ENCODE measurements at places on chromosomes 1 and 21.

DNA sequence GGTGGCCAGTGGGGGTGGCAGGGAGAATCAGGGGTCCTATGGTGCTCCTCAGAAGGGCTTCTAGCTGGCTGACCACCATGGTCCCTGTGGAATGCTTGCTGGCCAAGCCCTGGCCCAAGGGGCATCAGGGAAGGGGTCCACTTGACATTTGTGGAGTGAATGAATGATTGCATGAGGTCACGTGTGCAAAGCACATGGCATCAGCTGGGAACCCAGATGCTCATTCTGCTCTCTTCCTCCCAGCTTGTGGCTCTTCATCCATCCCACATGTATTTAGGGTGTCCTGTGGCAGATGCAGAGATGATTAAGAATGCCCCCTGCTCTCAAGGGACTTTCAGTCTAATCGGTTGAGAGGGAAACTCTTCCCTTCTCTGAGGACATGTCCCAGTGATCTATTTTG, 27.1 kb upstream of the PADI4 start:
- peaks cover 3% of the 10 kb centered on the region for H3K36me3 ChIP-seq
- no peak overlapping the region for H3K27ac ChIP-seq
- DNase-seq: no peak
- no peaks in the 10 kb centered on the region for H3K4me1 ChIP-seq

DNA sequence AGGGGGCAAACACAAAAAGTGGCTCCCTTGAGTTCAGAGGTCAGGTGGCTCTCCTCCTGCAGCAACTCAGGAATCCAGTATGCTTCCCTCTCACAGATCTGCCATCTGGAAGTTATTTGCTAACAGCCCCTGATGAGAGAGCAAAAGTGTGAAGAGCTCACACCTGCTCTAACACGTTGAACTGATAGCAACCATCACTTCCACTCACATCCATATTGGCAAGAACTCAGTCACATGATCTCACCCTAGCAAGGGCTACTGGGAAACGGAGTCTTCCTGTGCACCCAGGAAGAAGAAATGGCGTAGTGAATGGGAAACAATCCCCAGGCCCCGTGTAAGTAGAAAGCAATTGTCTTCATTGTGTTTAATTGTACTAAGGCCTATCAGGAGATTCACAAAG, 20.7 kb upstream of the SLC45A1 start:
- peaks cover 6% of the 10 kb centered on the region for H3K27me3 ChIP-seq
- no peaks in the 10 kb centered on the region for H3K36me3 ChIP-seq
- no peak overlapping the region for H3K27ac ChIP-seq
- H3K4me3 ChIP-seq: no peak overlapping the region
- DNase-seq: no peak
- no peaks in the 10 kb centered on the region for H3K4me1 ChIP-seq

DNA sequence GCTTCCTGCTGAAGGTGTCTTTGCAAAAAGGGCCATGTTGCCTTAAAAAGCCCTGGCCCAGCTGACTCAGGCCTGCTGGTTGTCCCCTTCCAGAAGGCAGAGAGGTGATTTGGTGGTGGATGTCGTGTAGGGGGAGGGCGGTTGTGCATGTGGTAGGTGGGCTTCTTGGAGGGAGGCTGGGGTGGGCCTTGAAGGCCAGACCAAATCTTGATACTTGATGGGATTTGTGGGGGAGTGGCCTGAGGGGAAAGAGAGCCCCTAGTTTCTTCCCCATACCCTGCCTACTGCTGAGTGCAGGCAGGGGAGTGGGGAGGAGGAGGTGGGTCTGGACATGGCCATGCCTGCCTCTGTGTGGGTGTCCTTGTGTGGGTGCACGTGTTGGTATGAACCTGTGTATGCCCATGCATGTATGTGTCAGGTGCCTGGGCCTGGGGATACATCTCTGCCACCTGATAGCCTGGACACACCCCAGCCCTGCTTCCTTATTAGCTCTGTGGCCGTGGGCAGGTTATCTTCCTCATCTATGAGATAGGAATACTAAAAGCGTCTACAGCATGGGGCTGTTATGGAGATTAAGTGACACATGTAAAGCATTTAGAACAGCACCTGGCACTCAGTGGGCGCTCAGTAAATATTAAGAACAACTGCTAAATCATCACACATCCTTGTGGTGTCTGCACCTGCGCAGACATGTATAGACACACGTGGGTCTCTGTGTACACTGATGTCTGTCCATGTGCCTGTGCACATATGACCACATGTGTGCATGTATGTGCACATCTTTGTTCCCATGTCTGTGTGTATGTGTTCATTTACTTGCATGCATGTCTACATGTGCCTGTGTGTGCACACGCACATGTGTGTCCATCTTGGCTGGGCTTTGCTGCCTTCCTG, 17.0 kb downstream of the FAM151A start:
- no peak overlapping the region for H3K27ac ChIP-seq
- H3K36me3 ChIP-seq: no peaks in the 10 kb centered on the region
- H3K4me1 ChIP-seq: peaks cover 12% of the 10 kb centered on the region
- DNase-seq: no peak

DNA sequence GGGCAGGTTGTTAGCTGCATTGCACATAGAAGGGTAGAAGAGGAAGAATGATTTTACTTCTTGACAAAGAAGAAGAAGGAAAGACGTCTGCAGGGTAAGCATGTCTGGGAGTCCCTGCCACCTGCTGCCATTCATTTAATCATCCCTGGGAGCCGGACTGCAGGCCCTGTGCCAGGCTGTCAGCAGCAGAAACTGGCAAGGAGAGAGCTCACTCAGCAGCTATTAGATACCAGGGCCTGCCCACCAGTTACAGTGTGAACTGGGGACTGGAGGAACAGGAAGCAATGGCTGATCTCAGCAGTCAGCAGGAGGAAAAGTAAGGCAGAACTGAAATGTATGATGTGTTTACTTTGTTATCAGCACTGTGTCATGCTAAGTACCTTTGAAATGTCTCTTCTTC, 75.7 kb upstream of the C1orf87 start:
- H3K36me3 ChIP-seq: no peaks in the 10 kb centered on the region

- no peak overlapping the region for H3K27ac ChIP-seq
- no peak for DNase-seq
- H3K27me3 ChIP-seq: no peaks in the 10 kb centered on the region
- H3K36me3 ChIP-seq: peaks cover 55% of the 10 kb centered on the region
- H3K4me1 ChIP-seq: peaks cover 7% of the 10 kb centered on the region
- no peak overlapping the region for H3K4me3 ChIP-seq
These were observed 13.4 kb downstream of the IBA57 start for GRCh38 chr1:228178737-228179684.

DNA sequence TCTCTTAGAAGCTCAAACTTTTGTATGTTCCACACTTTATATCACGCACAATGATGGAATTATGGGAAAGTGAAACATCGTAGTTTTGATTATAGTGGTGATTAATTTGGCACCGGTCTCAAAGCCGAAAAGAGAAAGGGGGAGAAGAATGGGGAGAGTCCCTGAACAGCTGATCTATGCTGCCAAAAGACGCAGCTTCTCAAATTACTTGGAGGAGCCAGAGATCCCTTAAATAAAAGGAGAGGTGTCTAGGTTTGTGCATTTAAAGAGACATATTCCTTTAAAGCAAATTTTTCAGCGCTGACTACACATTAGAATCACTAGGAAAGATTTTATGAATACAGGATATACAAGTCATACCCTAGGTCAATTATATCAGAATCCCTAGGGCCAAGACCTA, 599.6 kb upstream of the ADAMTS5 start:
- no peak overlapping the region for H3K4me3 ChIP-seq
- H3K27ac ChIP-seq: no peak overlapping the region
- H3K36me3 ChIP-seq: no peaks in the 10 kb centered on the region
- no peaks in the 10 kb centered on the region for H3K27me3 ChIP-seq

- H3K36me3 ChIP-seq: no peaks in the 10 kb centered on the region
- no peak overlapping the region for H3K4me3 ChIP-seq
- no peaks in the 10 kb centered on the region for H3K4me1 ChIP-seq
- H3K27ac ChIP-seq: no peak overlapping the region
These were observed 1670.9 kb downstream of the PLA2G4A start for GRCh38 chr1:188499690-188500089.

DNA sequence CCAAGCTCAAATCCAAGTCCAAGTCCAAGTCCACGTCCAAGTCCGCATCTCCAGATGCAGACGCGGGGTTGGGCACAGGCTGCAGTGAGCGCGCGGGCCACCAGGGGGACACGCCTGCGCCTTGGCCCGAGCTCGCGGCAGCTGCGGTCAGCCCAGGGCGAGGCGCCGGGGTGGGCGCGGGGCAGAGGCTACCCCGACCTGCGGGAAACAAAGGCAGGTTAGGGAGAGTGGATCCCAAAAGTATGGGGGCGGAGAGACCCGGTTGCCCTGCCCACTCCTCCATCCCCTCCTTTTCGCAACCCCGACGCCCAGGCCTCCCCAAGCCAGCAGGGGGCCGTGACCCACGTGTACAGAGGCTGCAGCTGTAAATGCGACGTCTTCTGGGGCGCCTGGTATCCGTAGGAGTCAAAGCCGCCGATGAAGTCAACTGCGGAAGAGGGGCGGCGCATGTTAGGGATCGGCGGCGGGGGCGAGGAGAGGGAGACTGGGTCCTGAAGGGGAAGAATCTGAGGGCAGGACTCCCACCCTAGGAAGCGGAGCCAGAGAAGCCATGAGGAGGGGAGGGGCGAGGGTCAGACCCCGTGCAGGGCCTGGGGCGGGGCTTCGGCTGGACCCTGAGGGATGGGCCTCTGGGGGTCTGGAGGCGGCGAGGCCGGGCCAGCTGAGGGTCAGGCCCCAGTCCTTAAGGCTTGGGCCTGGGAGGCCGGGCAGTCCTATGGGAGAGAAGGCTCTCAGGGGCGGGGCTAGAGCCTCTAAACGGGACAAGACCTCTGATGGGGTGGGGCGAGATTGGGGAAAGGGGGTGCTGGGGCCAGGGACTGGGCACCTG, 58.0 kb downstream of the NKAIN1 start:
- H3K4me1 ChIP-seq: peaks cover 4% of the 10 kb centered on the region
- H3K36me3 ChIP-seq: peaks cover 6% of the 10 kb centered on the region
- H3K27ac ChIP-seq: no peak overlapping the region

GRCh38 chr1:246897302-246897701, 34.4 kb downstream of the AHCTF1 start:
- no peak for DNase-seq
- no peak overlapping the region for H3K27ac ChIP-seq
- H3K27me3 ChIP-seq: no peaks in the 10 kb centered on the region
- H3K4me3 ChIP-seq: no peak overlapping the region

DNA sequence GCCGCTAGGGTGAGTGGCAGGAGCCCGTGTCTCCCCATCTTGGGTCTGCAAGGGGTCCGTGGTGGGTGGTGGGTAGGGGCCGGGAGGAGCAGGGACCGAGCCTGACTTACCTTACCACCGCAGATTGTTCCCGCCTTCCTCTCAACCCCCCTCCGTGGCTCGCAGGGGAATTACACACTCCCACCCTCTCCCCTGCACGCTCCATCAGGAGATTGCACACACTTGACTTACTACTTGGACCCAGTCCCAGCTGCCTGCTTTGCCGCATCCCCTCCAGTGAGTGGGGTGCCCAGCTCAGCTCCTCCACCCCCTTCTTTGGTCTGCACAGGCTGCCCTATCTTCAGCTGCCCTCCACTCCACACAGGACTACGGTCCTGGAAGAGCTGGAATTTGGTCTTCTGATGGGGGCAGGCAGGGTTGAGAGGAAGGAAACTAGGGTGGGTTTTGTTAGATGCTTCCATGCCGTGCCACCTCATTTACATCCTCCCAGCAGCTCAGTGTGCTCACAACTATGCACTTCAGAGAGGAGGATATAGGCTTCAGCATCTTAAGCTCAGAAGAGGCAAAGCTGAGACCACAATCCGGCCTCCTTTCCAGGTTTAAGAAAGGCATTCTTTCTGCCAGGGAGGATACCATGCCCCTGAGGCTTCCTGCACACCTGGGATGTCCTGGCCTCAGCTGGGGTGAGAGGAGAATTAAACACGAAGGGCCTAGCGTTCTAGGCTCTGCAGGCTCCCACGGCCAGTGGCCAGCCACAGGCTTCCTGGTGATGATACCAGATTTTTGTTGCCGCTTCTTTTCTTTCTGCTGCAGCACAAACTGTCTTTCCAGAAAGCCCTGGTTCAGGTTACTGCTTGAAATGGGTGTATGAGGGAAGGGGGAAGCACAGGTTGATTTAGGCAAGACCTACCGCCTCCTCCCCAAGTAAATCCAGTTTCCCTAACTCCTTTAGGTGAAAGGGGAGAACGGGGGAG, 2.3 kb downstream of the KCNC4 start:
- no peak overlapping the region for H3K27ac ChIP-seq
- peak overlapping the region; percentile 93 for H3K4me3 ChIP-seq
- H3K4me1 ChIP-seq: peaks cover 26% of the 10 kb centered on the region
- H3K36me3 ChIP-seq: peaks cover 14% of the 10 kb centered on the region

GRCh38 chr1:111987502-111987901, 2.0 kb downstream of the KCND3 start:
- H3K27ac ChIP-seq: no peak overlapping the region
- DNase-seq: no peak
- H3K27me3 ChIP-seq: peaks cover 58% of the 10 kb centered on the region
- peaks cover 10% of the 10 kb centered on the region for H3K4me1 ChIP-seq
- no peak overlapping the region for H3K4me3 ChIP-seq

DNA sequence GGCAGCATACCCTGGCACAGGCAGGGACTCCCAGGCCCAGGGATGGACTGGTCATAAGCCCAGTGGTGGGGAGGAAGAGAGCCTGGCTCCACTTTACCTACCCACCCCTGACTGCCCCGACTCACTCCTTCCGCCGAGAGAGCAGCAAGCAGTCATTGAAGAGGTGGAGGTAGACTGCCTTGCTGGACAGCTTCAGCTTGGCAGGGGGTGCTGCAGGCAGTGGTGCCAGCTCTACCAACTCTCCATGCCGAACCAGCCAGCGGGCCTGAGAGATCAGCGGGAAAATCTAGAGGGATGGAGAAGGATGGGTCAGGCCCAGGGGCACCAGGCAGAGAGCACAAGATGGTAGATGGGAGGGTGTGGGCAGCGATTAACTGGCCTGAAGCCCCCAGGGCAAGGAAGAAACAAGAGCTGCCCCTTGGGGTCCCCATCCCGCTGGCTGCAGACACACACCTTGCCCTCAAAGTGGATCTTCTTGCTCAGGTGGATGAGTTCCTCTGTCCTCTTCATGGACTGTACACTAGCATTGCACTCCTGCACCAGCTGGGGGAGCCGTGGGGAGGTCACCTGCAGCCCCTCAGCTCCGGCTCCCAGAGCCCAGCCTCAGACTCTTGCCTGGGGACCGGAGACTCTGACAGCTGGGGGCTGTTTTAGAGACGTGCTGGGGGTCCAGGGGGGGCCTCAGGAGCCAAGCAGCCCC, 7.7 kb downstream of the ARHGEF19 start:
- no peak overlapping the region for H3K27ac ChIP-seq
- H3K4me3 ChIP-seq: peak overlapping the region; percentile 82
- H3K4me1 ChIP-seq: peaks cover 13% of the 10 kb centered on the region
- peaks cover 5% of the 10 kb centered on the region for H3K36me3 ChIP-seq

Data from effector memory CD8-positive, alpha-beta T cell (primary cell).